A673 (cell line): ENCODE measurements at places on chromosomes 16 and 17.

DNA sequence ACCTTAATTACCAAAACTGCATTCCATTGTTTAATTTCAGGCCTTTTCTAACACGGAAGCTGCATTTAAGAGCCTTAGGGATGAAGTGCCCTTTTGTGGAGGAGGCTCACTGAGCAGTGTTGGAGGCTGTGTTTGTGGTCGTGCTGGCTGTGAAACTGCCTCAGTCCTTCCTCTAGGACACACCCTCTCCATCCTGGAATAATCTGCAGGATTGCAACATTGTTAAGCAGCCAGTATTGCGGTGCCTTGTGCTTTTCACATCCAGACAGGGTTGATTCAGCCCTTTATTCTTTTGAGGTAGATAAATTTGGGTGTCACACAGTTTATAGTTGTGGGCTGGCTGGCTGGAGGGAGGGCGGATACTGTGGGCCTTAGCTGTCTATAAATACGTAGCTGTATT is 141.6 kb downstream of the CDRT15L2 start:
- no peak for DNase-seq

DNA sequence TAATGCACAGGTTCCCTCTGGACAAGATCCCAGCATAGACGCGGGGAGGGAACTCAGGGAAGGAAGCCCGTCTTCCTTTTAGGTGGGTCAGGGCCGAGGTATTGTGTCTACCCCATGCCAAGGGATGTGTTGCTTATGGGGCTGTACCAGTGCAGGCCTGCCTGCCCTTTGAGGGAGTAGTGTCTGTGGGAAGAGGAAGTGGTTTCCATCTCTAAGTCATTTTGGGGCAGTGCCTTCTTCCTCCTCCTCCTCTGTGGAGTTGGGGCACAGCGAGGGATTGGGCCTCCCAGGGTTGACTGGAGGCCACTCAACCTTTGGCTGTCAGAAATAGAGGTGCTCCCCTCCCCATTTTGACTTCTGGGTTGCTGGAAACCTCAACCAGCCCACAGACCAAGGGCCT is 26.5 kb downstream of the GJD3 start:
- no peak for DNase-seq

DNA sequence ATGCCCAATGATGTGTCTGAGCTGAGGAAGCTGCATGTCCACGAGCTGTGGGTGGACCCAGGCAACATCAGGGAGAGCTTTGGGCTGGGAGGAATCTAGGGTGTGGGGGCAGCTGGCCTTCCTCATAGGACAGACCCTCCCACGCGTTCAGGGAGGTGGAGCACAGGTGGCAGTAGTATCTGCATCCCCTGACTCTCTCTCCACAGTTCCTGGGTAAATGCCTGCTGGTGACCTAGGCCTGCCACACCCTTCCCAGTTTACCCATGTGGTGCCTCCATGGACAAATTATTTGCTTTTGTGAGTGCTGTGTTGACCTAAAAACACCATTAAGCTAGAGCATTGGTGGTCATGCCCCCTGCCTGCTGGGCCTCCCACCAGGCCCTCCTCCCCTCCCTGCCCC is 3.2 kb downstream of the HBM start:
- DNase-seq, result no peak

DNA sequence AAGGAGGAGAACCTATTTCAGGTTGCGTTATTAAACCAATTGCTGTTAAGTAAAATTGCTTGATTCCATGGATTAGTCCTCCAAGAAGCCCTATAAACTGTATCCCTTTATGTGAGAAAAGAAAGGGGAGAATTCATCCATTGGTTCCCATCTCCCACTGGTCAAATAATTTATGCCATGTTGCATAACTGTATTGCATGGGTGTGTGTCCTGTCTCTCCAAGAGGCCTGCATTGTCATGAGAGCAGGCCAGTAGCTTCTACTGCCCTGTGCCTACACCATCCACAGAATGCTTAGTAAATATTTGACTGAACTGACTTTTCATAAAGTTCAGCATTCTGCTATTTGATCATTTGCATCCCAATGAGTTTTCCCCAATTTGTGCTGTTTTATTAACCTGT is 11.7 kb upstream of the TOB1 start:
- no peak for DNase-seq

DNA sequence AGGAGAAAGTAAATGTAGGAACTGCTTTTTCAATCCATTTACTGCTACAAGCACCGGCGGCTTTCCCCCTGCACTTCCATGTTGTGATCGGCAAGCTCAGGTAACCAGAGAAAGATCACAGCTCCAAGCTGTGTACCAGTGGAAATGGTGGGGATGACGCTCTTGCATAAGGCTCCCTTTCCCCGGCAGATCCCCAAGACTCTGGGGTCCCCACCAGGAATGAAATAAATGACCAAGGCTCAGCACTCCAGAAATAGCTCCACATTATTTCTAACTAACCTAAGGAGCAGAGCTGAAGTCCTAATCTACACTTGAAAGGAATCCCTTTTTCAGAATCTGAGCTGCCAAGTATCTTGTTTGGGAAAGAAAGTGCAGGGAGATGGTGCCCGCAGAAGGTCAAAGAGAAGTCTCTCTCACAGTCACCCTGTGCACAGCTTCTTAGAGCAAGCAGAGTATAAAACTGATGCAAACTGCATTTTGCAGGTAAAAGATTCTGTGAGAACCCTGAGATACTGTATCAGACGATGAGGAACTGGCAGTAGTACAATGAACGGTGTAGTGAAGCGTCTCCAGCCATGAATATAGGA is 11.1 kb downstream of the GRB2 start:
- peak; percentile 20 for DNase-seq

DNA sequence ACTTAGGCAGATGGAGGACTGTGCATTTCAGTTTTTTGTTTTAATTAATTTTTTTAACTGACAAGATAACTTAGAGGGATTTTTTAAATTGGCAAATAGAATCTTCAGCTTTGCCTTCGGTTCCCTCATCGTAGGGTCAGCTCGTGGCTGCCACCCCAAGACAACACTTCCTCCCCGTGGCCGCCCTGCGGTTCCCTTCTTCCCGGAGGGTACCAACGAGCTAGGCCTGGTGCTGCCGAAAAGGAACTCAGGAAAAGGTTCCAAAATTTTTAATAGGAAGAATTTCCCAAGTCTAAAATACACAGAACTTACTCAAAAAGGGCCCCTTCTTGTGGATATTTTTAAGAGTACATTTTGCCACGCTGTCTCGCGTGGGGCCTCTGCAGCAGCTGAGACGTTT is 210.4 kb upstream of the CHMP6 start:
- DNase-seq, result no peak

DNA sequence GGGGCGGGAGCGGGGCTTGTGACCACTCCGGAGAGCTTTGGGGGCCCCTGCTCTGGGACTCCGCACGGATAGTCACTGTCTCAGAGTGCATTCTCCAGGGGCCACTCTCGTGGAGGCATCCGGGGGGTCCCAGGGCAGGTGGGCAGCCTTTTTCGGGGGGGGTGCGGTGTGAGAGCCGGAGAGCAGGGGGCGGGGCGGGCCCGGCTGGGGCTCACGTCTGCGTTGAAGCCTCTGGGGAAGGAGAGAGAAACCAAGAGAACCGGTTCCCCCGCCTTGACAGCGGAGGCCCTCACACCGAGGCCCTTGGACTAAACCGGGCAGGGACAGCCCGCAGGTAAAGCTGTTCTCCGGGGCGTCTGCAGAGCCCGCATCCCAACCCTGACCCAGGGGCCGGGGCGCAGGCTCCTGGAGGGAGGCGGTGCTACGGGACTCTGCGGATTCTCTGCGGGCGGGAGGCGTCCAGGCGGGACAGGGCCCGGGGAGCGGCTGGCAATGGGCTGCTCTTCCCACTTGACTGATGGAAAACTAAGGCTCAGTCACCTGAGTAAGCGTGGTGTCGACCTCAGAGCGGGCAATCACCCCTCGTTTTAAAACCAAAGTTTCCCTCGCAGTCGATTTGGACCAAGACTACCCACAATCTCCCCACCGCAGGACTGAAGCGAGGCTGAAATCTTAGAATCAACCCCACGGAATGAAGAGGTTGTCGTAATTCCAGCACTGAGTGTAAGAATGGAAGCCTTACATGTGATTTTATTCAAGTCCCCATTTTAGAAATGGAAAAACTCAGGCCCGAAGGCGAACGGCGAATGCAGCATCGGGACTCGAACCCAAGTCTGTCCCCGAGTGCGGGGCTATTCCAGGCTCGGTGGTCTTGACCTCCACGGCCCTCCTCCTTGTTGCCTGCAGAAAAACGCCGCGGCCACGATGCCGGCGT is 49.6 kb upstream of the AMZ2 start:
- no peak for DNase-seq

DNA sequence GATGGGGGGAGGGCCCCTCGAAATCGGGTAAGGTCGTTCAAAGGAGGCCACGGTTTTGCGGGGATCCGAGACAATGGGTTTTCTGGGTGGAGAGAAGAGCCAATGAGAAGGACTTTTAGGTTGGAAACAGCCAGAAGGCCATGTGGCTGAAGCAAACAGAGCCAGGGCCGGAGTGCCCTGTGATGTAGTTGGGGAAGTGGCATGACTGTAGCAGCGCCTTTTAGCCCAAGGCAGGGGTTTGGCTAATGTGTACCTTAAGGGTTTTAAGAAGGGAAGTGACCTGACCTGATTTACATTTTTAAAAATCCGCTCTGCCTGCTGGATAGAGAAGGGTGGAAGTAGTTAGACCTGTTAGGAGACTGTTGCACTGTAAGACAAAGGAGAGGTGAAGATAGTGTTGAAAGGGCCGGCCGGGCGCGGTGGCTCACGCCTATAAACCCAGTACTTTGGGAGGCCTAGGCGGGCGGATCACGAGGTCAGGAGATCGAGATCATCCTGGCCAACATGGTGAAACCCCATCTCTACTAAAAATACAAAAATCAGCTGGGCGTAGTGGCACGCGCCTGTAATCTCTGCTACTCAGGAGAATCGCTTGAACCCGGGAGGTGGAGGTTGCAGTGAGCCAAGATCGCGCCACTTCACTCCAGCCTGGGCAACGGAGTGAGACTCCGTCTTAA is 1.0 kb downstream of the LYRM1 start:
- peak; percentile 26 for DNase-seq

GRCh38 chr17:58658804-58659713 is 32.8 kb downstream of the TEX14 start:
- DNase-seq, result peak; percentile 97

GRCh38 chr16:561957-562938 is 2.1 kb downstream of the PRR35 start:
- DNase-seq, result no peak

DNA sequence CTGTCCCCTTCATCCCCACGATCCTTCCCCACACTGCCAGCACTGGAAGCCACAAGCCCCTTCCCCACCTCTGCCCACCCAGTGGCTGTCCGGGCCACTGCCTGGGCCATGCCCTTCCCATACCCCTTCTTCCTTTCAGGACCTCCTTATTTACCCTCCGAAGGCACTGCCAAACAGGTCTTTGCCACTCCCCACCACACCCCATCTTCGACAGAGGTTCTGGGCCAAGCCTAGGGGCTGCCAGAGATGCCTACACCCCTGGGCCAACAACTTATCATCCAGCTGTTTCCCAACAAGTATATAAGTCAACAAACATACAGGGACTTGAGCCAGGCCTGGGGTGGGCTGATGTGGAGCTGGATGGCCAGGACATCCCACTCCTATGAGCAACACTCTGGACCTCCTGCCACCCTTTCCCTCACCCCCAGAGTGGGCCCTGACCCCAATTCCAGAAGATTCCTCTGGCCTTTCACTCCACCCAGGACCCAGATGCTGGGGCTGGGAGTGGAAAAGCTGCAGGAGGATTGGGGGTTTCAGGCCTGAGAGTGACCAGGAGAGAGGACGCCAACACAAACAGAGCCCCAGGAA is 1.5 kb upstream of the PPP1R1B start:
- no peak for DNase-seq

DNA sequence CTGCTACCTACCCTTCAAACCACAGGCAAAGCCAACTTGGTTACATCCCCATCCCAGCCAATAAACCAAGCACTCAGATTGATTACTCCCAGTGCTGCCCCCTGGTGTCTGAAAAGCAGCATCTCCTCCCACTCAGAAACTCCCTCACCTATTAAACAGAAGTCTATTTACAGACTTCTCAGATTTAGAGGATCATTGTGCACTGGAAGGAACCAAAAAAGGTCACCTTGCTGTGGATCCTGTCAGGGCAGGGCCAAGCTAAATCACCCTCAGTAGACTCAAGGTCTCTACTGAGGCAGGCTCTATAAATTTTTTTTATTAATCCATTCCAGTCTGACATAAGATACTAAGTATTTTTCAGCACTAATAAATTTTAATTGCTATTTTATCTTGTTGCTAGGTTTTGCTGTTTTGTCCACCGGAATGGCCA is 17.6 kb downstream of the HIGD1B start:
- DNase-seq, result peak; percentile 68

- DNase-seq, result no peak
Measured at GRCh38 chr17:80795090-80795580, 196.5 kb upstream of the CHMP6 start.

DNA sequence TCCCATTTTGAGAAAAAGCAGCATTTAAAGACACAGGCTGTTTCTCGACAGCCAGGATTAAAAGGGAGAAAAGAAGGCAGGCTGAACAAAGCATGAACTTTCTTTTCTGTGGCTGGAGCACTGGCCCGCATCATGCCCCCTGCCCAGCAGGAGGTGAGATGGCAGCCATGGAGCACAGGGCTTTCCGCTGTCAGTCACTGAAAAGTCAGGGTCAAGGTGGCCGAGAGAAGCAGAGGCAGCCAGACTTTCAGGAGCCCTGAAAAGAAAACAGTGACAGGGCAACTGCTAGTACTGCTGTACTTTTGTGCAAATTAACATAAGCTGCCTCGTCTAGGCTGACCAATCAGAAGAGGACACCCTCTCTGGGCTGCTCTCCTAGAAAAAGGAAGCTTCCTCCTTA is 5.8 kb upstream of the GP2 start:
- DNase-seq, result no peak

- no peak for DNase-seq
Measured at GRCh38 chr16:20987049-20987448, 86.5 kb downstream of the LYRM1 start.

GRCh38 chr17:42142371-42142896 is 12.4 kb downstream of the RAB5C start:
- DNase-seq, result no peak

DNA sequence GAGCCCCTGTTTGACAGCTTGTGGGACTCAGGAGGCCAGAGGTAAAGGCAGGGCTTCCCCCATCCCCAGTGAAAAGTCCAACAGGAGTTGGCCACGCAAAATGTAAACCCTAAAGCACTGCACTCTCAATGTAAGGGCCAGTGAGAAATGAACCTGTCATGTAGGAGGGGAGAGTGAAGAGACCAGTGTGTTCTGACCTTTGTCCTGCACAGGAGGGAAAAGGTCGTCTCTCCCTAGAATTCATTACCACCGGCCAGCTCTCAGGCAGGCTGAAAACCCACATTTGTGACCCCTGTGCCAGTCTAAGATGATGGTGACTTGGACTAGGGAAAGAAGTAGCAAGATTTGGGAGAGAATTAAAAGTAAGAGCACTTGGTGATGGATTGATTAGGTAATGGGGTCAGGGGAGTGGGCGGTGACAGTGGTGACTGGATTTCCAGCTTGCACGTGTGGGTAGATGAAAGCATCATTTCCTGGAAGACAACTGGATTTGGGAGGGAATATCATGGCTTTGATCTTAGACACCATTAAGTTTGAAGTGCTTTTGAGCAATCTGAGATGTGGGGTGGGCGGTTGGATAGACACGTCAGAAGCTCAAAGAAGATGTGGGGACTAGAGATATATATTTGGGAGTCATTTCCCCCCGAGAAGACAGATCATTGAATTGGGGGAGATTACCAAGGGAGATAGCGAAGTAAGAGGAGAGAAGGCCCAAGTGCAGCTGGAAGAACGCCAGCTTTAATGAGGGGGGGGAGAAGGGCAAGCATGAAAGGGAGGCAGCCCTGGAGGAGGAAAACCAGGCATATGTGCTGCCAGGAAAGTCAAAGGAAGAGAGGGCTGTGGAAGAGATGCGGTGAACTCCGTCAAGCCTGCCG is 119.5 kb downstream of the NTN1 start:
- DNase-seq, result peak; percentile 7

- no peak for DNase-seq
Measured at GRCh38 chr17:68295086-68295485, 3.8 kb downstream of the ARSG start.
